ENCODE measurements at places on chromosomes 6 and 20.

GRCh38 chr20:41534170-41534569, 84.0 kb downstream of the CHD6 start:
- no peak for DNase-seq

DNA sequence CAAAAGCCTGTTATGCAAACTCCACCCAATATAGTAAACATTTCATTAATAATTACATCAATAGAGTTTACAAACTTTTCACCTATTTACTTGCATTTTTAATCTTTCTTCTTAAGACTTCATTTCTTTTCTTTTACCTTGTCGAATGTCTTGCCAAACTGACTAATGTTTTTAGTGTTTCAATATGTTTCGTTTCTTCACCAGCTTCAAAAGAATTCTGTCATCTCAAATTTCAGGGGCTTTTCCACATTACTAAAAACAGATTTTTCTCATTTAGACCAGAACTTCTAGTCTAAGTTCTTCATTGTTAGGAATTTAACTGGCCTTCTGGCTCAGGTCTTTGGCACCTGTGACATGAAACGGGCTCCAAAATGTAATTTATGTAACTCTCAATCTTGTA, 196.5 kb downstream of the ARHGAP18 start:
- DNase-seq = no peak

DNA sequence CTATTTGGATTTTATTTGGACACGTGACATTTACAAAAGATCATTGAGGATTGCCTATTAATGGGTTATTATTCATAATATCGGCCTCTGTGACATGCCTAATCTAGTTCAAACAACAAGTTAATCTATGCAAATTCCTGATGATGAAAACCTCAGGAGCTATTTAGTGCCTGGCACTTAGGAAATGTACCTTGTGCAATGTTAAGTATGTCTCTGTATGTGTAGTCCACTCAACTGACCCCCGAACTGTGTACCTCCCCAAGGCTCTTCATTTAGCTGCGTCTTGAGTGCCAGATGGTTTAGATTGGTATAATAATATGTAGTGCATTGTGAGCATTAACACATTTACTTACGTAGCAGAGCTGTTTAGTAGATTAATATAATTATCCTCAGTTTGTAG, 6.9 kb downstream of the LAMA2 start:
- DNase-seq = no peak

GRCh38 chr20:45704969-45705637, at the start of gene WFDC10B:
WFDC10B (minus strand) TSS chr20:45705019; CDS start chr20:45685992, 19,027 bp downstream.
- DNase-seq = no peak

DNA sequence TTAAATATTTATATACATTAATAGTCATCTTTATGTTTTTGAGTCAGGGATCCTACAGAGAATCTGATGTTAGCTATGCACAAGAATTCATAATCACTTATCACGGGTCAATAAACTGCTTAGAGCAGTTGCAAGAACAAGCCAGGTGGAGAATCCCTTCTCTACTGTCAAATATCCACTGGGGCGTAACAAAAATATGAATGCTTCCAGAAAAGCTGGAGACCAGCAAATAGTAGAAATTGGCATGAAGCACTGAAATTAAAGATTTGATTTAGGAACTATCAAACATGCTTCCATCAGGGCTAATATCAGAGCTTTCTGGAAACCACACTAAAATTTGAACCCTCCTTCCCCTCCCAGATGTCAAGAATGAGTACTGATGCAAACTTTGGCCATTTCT, 37.3 kb downstream of the ADGRG6 start:
- no peak for DNase-seq

GRCh38 chr6:152206072-152206818, 398.8 kb downstream of the ESR1 start:
- DNase-seq = peak; percentile 29

- DNase-seq = no peak
Measured at GRCh38 chr6:146028851-146029572, at the start of gene GRM1. GRM1 (plus strand) TSS chr6:146029062; CDS start chr6:146029518, 456 bp downstream.

- DNase-seq = no peak
Measured at GRCh38 chr20:57589728-57590484, 29.0 kb downstream of the PCK1 start.

- no peak for DNase-seq
Measured at GRCh38 chr6:158780988-158781691, 38.0 kb downstream of the EZR start.

GRCh38 chr20:20743511-20744169, 31.2 kb upstream of the RALGAPA2 start:
- no peak for DNase-seq

- DNase-seq = no peak
Measured at GRCh38 chr6:5457983-5458683, 196.8 kb downstream of the FARS2 start.

GRCh38 chr6:8578006-8578405, 142.7 kb upstream of the SLC35B3 start:
- DNase-seq = no peak

DNA sequence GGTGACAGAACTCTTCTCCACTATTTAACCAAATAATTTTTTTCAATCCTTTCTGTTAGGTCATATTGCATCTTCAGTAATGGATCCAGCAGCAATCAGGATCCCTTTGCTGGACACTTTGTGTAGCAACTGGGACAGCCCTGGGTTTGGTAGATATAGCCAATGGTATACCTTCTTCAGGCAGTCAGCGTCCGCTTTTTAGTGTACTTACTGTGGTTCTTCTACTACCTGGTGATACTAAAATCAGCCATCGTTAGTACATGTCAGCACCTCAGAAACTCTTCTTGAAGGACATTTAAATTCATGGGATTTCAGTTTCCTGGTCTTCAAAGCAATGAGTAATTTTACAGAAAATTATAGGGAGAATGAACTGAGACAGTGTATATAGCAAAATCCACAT, 93.5 kb downstream of the ADGRG6 start:
- no peak for DNase-seq

Data from stimulated activated CD8-positive, alpha-beta memory T cell treated with anti-CD3 and anti-CD28 coated beads, Interleukin-4, amount 100 ng/mL, for 1 hour (primary cell).